Epithelial cell of proximal tubule (primary cell): ENCODE measurements at places on chromosomes 5 and 9. TPM values are rescaled to one million over a fixed set of nuclear protein-coding genes. Genes with fewer than 3 reads are reported as not detected.

DNA sequence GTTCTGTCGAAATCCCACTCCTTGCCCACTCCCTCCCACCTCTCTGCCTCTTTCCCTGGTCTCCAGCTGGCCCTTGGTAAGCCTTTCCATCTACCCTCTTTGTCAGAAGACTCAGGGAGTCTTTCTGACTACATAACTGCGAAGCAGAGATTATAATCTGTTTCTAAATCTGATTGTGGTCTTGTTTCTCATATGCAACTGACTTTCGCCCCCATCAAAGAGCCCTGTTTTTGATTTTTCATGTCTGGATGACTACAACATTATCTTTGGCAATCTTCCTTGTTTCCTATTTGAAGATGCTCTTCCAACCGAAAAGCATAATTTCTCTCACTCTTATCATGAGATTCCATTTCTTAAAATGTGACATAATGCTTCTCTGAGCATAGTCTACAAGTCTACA is 218.2 kb upstream of the ADAMTSL1 start:
- DNase-seq, result no peak

- no peak for DNase-seq
Measured at GRCh38 chr9:5041390-5042115, 56.5 kb downstream of the JAK2 start.

Gene HRH2
- total RNA-seq, result 0.29 and 0.65 TPM in 2 replicates

GRCh38 chr9:4066120-4066519 is 233.7 kb downstream of the GLIS3 start:
- DNase-seq, result peak; percentile 46

- no peak for DNase-seq
Measured at GRCh38 chr9:4905135-4905490, 80.0 kb upstream of the JAK2 start.

Gene PTGER4
- total RNA-seq, result 10.3 and 36.8 TPM in 2 replicates

DNA sequence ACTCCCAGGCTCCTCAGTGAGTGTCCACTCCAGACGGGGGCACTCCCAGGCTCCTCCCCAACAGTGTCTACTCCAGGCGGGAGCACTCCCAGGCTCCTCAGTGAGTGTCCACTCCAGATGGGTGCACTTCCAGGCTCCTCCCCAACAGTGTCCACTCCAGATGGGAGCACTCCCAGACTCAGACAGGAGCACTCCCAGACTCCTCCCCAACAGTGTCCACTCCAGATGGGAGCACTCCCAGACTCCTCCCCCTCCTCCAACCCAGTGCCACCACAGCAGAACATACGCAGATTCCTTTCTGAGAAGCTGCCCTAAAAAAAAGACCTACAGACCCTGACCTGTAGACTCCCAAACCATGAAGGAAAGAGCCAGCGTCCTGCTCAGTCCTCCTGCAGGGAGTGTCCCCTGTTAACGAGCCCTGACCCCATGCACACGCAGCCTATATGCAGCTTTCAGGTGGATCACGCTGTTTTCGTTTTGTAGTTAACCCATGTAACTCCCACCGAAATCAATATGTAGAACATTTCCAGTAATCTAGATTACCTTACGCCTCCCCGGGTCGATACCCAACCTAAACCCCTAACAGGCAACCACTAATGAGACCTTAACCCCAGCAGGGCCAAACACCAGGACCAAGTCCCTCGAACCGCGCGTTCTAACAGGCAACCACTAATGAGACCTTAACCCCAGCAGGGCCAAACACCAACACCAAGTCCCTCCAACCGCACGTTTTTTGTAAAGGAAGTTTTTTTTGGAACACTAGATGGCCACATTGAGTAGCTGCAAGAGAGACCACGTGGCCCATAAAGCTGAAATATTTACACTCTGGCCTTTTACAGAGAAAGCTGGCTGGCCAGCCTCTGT is 15.7 kb downstream of the PNPLA7 start:
- DNase-seq, result no peak

Gene GRXCR2
- not detected in 2 replicates for total RNA-seq

DNA sequence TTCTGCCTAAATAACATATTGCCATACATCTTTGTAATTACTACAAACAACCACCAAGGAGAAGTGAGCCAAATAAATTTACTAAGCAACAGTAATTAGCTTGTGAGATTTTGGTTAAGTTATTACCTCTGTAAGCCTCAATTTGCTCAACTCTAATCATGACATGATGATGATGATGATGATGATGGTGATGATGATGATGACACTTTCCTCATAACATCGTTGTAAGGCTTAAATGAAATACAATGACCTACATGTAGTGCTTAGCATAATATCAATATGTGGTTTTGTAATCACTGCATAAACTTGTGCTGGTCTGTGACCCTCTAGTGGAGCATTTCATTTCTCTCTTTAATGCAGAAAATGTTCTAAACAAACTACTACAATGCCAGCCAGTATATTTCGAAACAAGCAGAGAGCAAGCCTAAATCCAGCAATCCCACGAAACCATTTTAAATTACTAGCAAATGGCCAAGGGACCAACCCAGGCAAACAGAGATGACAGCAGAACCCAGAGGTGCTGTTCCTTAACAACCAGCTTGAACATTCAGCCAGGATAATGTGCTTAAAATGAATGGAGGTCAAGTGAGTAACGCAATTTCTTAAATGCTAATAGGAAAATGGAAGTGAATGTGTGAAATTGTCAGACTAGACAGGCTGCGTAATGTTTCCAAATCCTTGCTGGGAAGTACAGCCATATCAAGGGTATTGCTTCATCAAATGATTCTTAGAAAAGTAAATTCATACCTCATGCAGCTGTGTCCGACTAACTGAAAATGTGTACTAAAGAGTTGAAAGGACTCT is 281.9 kb upstream of the PUM3 start:
- no peak for DNase-seq

DNA sequence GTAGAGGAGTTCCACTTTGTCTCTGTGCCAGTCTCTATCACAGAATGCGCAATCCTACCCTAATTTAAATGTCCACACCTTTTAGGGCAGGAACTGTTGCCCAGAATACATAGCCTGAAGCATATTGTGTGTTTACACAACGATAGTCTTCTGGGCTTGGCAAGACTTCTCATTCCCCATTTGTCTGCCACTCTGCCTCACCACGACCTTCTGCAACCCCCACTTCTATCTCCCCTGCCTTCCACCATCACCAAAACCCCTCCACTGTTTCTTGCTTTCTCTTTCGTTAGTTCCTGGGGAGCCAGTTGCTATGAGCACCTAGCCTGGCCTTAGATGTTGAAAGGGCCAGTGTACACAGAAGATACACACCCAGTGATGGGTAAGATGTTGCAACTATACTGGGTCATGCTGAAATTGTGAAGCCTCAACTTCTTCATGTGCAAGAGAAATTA is 883 bp upstream of the RNF145 start:
- no peak for DNase-seq

GRCh38 chr9:107888773-107889227 is 399.2 kb upstream of the KLF4 start:
- DNase-seq, result no peak

- no peak for DNase-seq
Measured at GRCh38 chr5:163727028-163727427, 221.6 kb downstream of the MAT2B start.

DNA sequence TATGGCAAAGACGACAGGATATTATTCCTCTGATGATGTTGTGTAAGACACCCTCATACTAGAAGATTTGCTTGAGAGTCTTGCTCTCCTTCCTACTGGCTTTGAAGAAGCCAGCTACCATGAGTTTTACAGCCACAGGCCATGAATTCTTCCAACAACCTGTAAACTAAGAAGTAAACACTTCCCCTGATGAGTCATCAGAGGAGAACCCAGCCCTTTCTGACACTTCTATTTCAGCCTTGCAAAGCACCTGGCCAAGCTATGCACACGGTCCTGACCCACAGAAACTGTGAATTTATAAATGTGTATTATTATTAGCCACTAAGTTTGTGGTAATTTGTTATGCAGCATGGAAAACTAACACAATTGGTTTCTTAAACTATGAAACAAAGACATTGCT is 288.8 kb upstream of the ADAMTSL1 start:
- peak; percentile 47 for DNase-seq

DNA sequence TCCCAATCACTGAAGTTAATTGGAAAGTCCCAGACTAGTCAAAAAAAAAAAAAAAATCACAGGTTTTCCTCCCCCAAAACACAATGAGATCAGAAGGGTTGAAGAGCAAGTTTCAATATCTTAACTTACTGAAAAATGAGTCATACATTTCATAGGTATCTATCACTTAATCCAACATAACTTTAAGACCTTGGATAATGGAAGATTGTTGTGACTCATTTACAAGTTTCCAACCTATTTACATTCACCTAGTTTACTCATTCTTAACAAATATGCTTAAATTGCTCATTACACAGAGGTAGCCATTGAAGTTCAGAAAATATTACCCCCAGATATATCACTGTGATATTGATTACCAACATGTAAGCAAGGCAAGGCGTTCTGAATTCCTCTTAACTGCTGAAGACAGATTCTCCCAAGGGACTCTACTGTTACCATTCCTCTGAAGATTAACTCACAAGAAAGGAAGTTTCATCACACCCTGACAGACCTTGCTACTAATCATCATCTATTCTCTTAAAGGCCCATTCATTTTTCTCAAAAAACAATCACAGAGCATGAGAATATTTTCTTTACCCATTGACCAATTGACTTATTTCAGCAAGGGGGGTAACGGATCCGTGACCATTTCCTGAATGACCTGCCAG is 563.8 kb downstream of the TLE1 start:
- DNase-seq, result peak; percentile 81

Gene ENTPD8
- total RNA-seq, result not detected in 2 replicates
